OCI-LY7 (cell line): ENCODE measurements at places on chromosomes 11 and 22. TPM values are rescaled to one million over a fixed set of nuclear protein-coding genes. Genes with fewer than 3 reads are reported as not detected.

The DDTL gene
- total RNA-seq, result 3.7 and 4.1 TPM in 2 replicates

The PGA5 gene
- total RNA-seq, result not detected in 2 replicates

The TCF20 gene
- 71.1 and 77.8 TPM in 2 replicates for total RNA-seq

The MOGAT2 gene
- total RNA-seq, result not detected in 2 replicates

The SHISAL1 gene
- not detected in 2 replicates for total RNA-seq

The GDPD4 gene
- not detected in 2 replicates for total RNA-seq

The CHST1 gene
- not detected in 2 replicates for total RNA-seq

The UBTFL1 gene
- not detected in 2 replicates for total RNA-seq

The TESMIN gene
- 19.4 and 24.0 TPM in 2 replicates for total RNA-seq

The MICALL1 gene
- total RNA-seq, result 25.7 and 32.1 TPM in 2 replicates

The TEX54 gene
- total RNA-seq, result 0.89 TPM in 1 of 2 replicates, not detected in the other

The GAB4 gene
- total RNA-seq, result not detected in 2 replicates

The DEUP1 gene
- not detected in 2 replicates for total RNA-seq

The BARX2 gene
- 0.23 TPM in 1 of 2 replicates, not detected in the other for total RNA-seq

The NLRP14 gene
- 6.2 and 6.4 TPM in 2 replicates for total RNA-seq

The C11orf65 gene
- 2.0 and 3.4 TPM in 2 replicates for total RNA-seq

The MUC2 gene
- total RNA-seq, result not detected in 2 replicates

The RBMXL2 gene
- 2.7 and 2.9 TPM in 2 replicates for total RNA-seq

The FAT3 gene
- not detected in 2 replicates for total RNA-seq

The MB gene
- not detected in 2 replicates for total RNA-seq

The OR8D4 gene
- not detected in 2 replicates for total RNA-seq

The THYN1 gene
- total RNA-seq, result 51.6 and 52.4 TPM in 2 replicates

The PPFIA1 gene
- 53.9 and 54.4 TPM in 2 replicates for total RNA-seq

The INPPL1 gene
- total RNA-seq, result 195 and 216 TPM in 2 replicates

The OR2D2 gene
- 3.2 and 3.3 TPM in 2 replicates for total RNA-seq

The PLEKHB1 gene
- 9.2 and 11.8 TPM in 2 replicates for total RNA-seq

The SNX15 gene
- 28.3 and 33.6 TPM in 2 replicates for total RNA-seq

The C11orf21 gene
- total RNA-seq, result 1.9 and 2.5 TPM in 2 replicates

The ANGPTL5 gene
- total RNA-seq, result not detected in 2 replicates

The SCO2 gene
- 3.9 and 4.1 TPM in 2 replicates for total RNA-seq

The MFNG gene
- total RNA-seq, result 215 and 235 TPM in 2 replicates

The PLAAT5 gene
- total RNA-seq, result not detected in 2 replicates

The PARVB gene
- total RNA-seq, result 0.34 and 0.42 TPM in 2 replicates

The ADORA2A gene
- 29.5 and 35.0 TPM in 2 replicates for total RNA-seq

The TMEM191B gene
- total RNA-seq, result 0.50 and 2.4 TPM in 2 replicates

The ACTN3 gene
- 0.15 and 0.27 TPM in 2 replicates for total RNA-seq

The PKP3 gene
- total RNA-seq, result not detected in 2 replicates

The MCHR1 gene
- total RNA-seq, result not detected in 2 replicates

The CREB3L1 gene
- 0.15 and 0.17 TPM in 2 replicates for total RNA-seq

The GRM5 gene
- total RNA-seq, result not detected in 2 replicates

The POU2AF3 gene
- not detected in 2 replicates for total RNA-seq

The TRPM5 gene
- not detected in 2 replicates for total RNA-seq

The KCNQ1OT1 gene
- total RNA-seq, result 3.4 TPM in 2 replicates

The FREY1 gene
- total RNA-seq, result 3.7 and 4.3 TPM in 2 replicates

The CATSPER1 gene
- total RNA-seq, result not detected in 2 replicates

The ALDH3B1 gene
- total RNA-seq, result 0.53 and 0.65 TPM in 2 replicates

The NXPE4 gene
- total RNA-seq, result not detected in 2 replicates

The FAM227A gene
- 0.57 and 0.72 TPM in 2 replicates for total RNA-seq

The CASP5 gene
- total RNA-seq, result not detected in 2 replicates

The ENTHD1 gene
- not detected in 2 replicates for total RNA-seq

The ATL3 gene
- total RNA-seq, result 35.7 and 37.9 TPM in 2 replicates

The GALNT18 gene
- not detected in 2 replicates for total RNA-seq

The ARL14EP gene
- 51.5 and 57.1 TPM in 2 replicates for total RNA-seq

The CABP7 gene
- total RNA-seq, result 0.18 TPM in 1 of 2 replicates, not detected in the other

The SELENOH gene
- 144 and 169 TPM in 2 replicates for total RNA-seq
